Activated T-cell treated with anti-CD3 and anti-CD28 coated beads, Interleukin-2, amount 50 U/mL, for 4 hours (primary cell): ENCODE measurements at places on chromosomes 5 and 9. TPM values are rescaled to one million over a fixed set of nuclear protein-coding genes. Genes with fewer than 3 reads are reported as not detected.

The TXNDC8 gene
- not detected for total RNA-seq

The MCIDAS gene
- total RNA-seq, result not detected

The LECT2 gene
- not detected for total RNA-seq

The UQCRQ gene
- 490 TPM for total RNA-seq

The LCN1 gene
- total RNA-seq, result not detected

The TMOD1 gene
- total RNA-seq, result 1.2 TPM
